RPMI7951 (cell line): ENCODE measurements at places on chromosomes 5 and 9. TPM values are rescaled to one million over a fixed set of nuclear protein-coding genes. Genes with fewer than 3 reads are reported as not detected.

PCDHGB5 gene
- total RNA-seq, result 18.6 and 19.8 TPM in 2 replicates

ZNF454 gene
- not detected in 2 replicates for total RNA-seq

- no peak for DNase-seq
These were observed 6.6 kb upstream of the STC2 start for GRCh38 chr5:173334808-173335207.

DNA sequence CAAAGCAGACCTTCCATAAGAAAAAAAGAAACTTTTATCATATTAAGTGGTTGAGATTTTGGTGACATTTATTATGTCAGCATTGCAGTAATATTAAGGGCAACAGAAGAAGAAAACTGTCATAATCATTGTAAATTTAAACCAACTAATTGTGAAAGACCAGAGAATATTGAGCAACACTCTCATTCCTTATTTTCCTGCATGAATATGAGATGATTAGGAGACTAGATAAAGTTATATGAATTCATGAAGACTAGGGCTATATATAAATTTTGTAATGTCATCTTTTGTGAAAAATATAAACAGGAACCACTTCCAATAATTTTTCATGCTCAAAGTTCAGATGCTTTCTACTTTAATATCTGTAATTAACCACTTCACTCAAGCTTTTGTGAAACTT lies 974.5 kb upstream of the CDH10 start:
- DNase-seq, result no peak

GRCh38 chr9:89179540-89179894 lies 899 bp upstream of the SHC3 start:
- DNase-seq, result peak; percentile 44

GRCh38 chr5:31981361-31981945 lies 192.7 kb downstream of the GOLPH3 start:
- no peak for DNase-seq

- DNase-seq, result no peak
These were observed 21.9 kb downstream of the MACROH2A1 start for GRCh38 chr5:135376961-135377624.

GRCh38 chr9:98321269-98321668 lies 65.8 kb upstream of the TBC1D2 start:
- DNase-seq, result no peak

- DNase-seq, result peak; percentile 84
These were observed 21.0 kb upstream of the CDKN2B start for GRCh38 chr9:22030101-22030598.

- DNase-seq, result no peak
These were observed 3.7 kb upstream of the UCK1 start for GRCh38 chr9:131534721-131535237.

DNA sequence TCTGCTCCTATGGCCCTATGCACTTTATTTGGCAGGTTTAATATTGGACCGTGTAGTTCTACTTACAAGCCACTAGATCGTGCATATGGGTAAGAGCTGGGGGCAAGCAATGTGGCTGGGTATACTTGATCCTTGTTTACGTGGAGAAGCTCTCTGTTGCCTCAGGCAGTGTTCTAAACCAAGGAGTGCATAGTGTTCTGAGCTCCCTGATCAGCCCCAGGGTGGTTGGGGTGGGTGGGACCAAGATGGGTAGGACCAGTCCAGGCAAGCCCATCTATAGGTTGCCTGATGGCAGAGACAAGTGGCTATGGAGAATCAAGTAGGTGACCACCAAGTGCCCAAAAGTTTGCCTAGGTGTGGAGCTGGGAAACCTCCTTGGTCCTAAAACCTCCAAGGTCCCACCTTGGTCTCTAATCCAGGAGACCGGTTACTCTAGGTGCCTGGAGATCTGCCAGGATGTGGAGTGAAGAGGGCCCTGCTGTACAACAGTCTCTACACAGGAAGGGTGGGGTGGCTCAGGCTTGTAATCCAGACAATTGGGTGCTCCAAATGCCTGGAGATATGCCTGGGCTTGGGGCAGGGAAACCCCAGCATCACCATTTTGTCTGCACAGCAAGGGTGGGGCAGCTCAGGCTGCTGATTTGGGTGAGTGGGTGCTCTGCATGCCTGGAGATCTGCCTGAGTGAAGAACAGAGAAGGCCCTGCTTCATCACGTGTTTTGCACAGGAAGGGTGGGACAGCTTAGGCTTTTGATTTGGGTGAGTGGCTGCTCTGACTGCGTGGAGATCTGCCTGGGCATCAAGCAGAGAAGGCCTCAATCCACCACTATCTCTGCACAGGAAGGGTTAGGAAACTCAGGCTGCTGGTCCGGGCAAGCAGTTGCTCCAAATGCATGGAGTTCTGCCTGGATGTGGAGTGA lies 659.8 kb downstream of the TLE4 start:
- DNase-seq, result no peak

- peak; percentile 15 for DNase-seq
These were observed 47.7 kb upstream of the BOD1 start for GRCh38 chr5:173664154-173664526.

DNA sequence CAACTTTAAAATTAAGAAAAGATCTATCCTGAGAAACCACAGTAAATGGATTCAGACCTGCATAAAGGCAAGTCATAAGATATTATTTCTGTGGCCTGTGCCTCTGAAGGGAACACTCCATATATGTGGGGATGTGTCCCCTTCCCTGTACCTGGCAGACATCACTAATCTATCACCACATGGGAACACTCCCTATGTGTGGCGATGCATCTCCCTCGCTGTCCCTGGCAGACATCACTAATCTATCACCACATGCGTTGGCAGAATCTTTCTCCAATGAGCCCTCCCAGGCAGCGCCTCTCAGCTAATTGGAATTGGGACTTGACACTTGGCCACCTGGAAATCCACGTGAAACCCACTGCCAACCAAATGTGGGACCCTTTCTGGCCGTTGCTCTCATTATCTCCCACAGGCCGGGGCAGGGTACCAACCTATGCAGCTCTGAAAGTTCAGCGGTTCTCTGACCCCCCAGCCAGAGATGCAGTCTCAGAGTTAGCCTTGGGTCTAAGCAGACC lies 25.2 kb upstream of the ASS1 start:
- DNase-seq, result no peak

GRCh38 chr9:106019039-106019680 lies 324.8 kb downstream of the TMEM38B start:
- DNase-seq, result no peak
